Suppressor macrophage treated with lipopolysaccharide for 1 hour (primary cell): ENCODE measurements at places on chromosomes 1 and 21.

DNA sequence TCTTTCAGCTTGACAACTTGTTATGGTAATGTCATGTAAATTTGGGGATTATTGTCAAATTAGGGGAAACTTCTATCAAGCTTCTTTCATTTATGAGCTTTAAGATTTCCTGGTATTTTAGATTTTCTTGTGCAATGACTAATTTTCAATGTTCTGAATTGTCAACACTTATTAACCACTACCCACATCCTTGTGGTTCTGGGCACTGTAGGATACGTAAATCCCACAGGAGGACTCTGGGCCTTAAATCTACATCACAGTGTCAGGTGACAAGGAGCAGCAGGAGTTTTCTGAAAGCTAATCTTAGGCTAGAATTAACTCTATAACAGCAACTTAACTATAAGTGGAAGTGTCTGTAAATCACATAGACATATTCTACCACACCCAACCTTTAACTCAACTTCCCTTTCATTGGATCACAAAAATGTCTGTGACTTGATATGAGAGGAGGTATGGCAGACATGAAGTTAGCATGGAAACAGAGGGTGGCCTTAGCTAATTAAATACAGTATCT is 397.7 kb downstream of the HLX start:
- DNase-seq: no peak

DNA sequence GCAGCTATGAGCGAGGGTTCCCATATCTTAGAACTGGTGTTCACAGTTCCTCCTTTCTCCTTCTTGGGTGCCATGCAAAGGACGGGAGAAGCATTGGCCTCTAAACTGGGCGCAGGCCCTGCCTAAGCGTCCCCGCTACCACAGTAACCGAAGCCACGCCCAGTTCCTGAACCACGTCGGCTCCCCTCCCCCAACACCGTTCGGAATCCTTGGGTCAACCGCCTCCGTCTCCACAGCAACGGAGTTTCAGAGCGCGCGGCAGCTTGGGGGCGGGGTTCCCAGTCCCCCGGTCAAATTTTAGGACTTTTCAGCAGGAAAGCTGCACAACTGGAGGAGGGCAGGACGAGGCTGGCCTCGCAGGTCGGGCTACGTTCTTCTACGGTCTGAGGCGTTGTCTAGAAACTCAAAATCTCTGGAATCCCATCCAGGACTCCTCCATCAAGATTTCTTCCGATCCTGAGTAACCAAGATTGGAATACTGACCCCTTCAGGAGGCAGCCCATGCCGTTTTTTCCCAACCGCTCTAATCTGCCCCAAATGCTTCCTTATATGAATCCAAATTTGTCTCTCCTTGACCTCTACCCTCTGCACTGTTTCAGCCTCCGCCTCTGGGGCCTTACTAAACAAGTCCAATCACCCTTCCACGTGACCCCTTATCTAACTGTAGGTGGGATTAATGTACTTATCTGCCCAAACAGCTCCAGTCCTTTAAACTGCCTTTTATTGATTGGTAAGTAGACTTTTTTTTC is at the start of gene SPAG17:
TSS of gene SPAG17 (minus strand) at position 145 of the 749 bp plus-strand sequence. CDS start at position 74, 71 bp downstream.
- peak; percentile 40 for DNase-seq

GRCh38 chr1:87307306-87307705 is 21.4 kb upstream of the LMO4 start:
- no peak for DNase-seq

- DNase-seq: no peak
These were observed 7.7 kb upstream of the NPHP4 start for GRCh38 chr1:5999711-6000443.

GRCh38 chr21:46054031-46054430 is 43.9 kb upstream of the COL6A2 start:
- DNase-seq: no peak

- no peak for DNase-seq
These were observed 294.0 kb upstream of the C1orf87 start for GRCh38 chr1:60367532-60367931.

DNA sequence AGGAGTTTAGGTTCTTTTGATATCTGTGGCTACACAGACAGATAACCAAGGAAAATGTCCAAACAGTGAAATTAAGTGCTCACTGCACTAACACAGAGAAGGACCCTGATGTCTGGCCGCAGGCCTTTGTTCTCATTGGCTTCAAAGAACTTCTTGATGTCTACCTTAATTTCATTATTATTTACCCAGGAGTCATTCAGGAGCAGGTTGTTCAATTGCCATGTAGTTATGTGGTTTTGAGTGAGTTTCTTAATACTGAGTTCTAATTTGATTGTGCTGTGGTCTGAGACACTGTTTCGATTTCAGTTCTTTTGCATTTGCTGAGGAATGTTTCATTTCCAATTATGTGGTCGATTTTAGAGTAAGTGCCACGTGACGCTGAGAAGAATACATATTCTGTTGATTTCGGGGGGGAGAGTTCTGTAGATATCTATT is 15.2 kb upstream of the LGALS8 start:
- no peak for DNase-seq

DNA sequence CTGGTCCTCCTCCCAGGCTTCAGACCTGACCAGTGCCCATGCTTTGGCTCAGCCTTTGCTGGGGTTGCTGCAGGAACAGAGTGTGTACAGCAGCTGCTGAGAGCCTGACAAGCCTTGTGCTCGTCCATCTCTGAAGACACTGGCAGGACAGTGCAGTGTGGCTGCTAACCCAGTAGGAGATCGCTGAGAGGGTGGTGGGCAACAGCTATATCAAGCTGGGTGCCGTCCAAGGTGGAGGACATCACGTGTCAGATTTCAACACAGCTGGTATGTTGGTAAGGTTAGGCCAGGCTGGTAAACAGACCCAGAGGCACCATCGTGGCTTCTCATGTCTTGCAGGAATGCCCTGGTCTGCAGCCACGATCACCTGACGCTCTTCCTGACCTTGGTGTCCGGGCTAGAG is 17.9 kb upstream of the SLC25A34 start:
- DNase-seq: no peak

DNA sequence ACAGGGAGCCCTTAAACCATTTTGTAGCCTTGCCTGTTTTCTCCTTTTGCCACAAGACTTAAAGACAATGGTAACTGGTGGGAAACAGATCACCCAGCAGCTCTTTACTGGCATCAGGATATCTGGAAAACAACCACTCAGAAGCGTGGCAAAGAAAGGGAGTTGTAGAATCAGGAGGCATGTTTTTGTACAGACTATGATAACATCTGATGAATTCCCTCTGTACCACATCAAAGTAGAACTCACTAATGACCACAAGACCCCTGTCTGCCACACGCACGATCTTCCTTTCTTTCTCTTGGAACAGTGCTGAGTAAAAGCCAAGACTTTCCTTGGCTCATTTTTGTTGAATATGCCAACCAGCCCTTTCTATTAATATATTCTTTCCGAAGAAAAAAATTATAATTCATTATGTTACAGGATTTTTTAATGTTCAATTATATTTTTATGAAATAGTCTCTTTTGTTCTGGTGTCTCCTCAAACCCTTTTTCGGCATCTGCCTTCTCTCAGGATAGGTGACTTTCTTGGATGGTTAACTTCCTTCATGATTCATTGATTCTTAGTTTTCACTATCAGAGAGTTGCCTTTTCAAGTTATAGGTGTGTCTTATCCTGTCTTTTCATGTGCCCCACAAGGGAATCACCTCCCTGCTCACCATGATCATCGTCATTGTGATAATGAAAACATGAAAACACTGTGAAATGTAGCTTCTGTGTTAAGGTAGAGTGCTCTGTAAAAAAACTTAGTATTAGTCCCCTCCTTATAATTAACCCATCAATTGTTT is 7.9 kb upstream of the PHGDH start:
- no peak for DNase-seq

DNA sequence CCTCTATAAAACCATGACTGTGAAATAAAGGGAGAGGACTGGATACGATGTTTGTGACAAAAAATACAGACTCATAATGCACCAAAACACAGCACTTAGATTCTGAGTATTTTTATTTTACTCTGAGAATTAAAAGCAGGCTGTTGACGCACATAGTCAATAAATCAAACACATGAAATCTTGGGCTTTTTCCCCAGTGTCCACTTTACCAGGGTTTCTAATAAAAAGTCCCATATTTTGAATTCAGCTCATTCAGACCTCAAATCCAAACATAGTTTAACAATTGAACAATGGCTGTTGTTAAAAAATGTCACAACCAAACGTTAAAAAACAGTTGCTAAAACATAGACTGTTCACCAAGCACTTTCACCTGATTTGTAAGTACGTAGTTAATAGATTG is 553.4 kb downstream of the LTN1 start:
- no peak for DNase-seq
